ENCODE measurements at places on chromosomes 11 and 22. TPM values are rescaled to one million over a fixed set of nuclear protein-coding genes. Genes with fewer than 3 reads are reported as not detected.
A peak's percentile ranks its signal among the peaks of the same experiment; 100 is the strongest.

- no peak for DNase-seq
Observed at GRCh38 chr11:60987577-60988277, 16.2 kb downstream of the CD6 start.

DNA sequence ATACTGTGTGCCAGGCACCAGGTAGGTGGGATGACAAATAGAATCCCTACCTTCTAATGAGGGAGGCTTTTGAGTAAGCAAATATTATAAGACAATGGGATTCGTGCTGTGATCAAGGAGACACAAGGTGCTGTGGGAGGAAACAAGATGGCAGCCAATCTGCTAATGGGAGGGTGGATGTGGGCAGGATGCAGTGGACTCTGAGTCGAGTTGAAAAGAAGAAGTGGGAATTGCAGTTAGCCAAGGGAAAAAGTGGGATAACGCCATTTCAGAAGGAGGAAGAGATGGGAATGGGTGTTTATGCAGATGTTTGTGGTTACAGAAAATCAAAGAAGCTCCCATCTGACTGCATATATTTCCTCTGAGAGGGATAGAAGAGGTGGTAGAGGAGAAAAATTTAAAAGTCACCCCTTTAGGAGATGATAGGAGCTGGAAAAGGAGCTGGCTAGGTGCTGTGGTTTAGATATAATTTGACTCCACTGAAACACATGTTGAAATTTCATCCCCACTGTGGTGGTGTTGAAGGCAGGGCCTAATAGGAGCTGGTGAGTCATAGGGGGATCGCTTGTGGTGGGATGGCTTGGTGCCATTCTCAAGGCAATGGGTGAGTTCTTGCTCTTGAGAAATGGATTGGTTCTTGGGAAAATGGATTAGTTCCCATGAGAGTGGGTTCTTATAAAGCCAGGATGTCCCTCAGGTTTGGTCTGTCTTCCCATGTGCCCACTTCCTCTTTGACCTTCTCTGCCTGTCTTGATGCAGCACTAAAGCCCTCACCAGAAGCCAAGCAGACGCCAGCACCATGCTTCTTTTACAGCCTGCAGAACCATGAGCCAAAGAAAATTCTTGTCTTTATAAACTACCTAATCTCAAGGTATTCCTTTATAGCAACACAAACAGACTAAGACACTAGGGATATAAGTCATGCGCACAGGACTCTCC lies 30.0 kb upstream of the POU2AF1 start:
- DNase-seq: no peak

- no peak for DNase-seq
Observed at GRCh38 chr22:32804531-32805360, 3.2 kb downstream of the TIMP3 start.

GRCh38 chr11:83150450-83150849 lies 6.5 kb upstream of the PCF11 start:
- DNase-seq: no peak

GRCh38 chr11:30412509-30412908 lies 89.6 kb downstream of the ARL14EP start:
- no peak for DNase-seq

GRCh38 chr11:17760102-17761029 lies 25.8 kb downstream of the KCNC1 start:
- DNase-seq: no peak

GRCh38 chr22:42907404-42908373 lies 50.6 kb upstream of the ARFGAP3 start:
- no peak for DNase-seq

GRCh38 chr11:76459299-76459698 lies 14.5 kb downstream of the EMSY start:
- no peak for DNase-seq

DNA sequence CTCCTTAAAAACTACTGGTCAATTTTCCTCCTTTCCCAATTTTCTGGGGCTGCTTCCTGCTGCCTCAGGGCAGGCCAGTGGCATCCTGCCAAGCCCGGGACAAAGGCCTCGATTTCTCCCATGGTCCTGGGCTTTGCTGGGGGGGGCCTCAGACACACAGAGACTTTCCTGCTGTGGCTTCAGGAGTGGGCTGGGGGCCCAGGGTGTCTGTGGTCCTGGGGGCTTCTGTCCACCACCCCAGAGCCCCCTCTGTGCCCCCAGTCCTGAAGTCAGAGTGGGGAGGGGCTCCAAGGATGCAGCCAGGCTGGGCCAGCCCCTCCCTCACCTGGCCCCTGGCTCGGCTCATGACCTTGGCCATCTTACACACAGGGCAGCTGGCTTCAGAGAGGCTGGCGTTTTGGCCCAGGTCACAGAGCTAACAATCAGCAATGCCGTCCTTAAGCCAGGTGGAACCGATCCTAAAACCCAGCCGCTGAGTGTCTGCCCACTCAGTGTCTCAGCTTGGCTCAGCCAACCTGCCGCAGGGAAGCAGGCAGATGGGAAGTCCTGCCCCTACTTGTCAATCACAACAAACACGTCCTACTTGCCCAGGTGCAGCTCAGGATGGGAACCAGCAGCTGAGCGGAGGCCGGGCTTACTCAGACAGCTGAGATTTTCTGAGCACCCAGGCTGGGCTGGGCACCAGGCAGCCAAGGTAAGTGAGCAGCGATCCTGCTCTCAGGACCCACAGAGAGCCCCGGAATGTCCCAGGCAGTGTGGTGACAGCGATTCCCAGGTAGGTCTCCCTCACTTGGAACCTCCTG lies 34.6 kb downstream of the OSBPL5 start:
- DNase-seq: no peak

DNA sequence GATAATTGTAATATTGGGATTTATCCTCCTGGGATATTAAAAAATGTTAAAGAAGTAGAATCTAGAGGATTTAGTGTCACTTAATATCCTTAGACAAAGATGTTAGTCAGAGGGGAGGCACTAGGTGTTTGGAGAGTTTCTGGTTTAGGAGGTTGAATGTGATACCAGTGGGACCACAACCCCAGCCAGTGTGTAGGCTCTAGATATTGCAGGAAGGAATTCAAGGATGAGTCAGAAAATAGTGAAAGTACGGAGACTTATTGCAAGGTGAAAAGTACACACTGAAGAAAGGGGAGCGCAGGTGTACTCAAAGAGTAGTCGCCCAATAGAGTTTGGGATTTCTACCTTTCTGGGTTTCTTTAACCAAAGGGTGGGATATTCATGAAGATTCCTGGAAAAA lies 5.7 kb upstream of the TMEM41B start:
- DNase-seq: no peak

DNA sequence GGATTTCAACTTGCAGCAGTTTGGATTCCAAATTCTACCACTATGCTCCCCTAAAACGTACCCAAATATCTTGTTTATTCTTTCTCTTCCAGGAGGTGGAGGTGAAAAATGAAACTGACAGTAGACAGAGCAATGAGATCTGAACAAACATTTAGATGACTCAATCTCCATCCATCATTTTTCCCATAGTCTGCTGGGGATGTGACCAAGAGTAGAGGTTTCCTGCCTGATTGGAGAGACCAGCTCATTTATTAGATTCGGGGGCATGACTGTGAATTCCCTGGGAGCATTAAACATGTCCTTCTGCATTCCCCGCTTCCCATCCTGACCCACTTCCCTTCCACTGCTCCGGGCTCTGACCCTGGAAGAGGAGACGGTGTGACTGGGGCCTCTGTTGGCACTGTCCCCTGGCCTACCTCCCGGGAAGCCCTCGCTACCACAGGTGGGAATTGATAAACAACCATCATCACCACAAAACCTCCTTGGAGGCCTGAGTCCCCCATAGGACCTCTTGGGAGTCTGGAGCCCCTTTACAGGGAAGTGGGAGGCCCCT lies 20.3 kb downstream of the DKK3 start:
- no peak for DNase-seq

DNA sequence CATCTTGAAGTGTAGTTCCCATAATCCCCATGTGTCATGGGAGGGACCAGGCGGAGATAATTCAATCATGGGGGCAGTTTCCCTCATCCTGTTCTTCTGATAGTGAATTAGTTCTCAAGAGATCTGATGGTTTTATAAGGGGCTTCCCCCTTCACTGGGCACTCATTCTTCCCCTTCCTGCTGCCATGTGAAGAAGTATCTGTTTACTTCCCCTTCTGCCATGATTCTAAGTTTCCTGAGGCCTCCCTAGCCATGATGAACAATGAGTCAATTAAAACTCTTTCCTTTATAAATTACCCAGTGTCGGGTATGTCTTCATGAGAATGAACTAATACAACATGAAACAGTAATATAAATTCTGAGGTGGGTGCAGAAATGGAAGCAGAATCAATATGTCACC lies 12.1 kb upstream of the SPTBN2 start:
- no peak for DNase-seq

GRCh38 chr11:119739021-119739703 lies 10.2 kb upstream of the NECTIN1 start:
- DNase-seq: peak; percentile 82

GRCh38 chr11:24155792-24156191 lies 341.1 kb upstream of the LUZP2 start:
- no peak for DNase-seq

DNA sequence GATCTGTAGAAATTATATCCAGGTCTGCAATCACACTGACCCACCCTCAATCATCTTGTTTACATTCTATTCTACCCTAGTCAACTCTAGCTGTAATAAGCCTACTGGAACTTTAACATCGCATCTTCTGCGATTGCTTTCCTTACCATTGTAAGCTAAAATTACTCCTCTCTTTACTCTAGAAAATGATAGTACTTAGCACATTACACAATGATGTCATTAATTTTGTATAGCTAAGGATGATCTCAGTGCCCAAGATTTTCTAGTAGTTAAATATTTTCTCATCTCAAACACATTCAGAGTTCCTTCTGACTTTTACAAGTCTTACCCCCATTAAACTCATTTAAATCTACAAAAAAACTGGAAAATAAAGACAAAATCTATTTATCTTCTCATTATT lies 39.6 kb upstream of the CTSC start:
- DNase-seq: no peak

- no peak for DNase-seq
Observed at GRCh38 chr22:23036684-23037428, 33.5 kb upstream of the GNAZ start.

DNA sequence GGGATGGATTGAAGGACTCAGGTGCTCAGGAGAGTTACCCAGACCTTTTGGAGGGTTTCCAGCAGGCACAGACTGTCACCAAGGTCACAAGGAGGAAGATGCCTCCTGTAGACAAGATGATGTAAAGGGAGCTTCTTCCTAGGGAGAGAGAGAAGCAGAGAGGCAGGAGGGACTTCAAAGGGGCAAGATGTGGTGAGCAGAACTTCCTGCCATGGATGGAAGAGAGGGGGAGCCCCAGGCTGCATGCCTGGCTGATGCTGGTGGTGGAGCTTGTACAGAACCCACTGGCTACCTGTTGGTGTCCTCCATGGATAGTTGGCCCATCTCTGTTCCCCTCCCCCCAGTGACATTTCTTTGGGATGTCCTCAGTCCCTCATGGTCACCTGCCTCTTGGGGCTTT lies 4.2 kb downstream of the HEPN1 start:
- no peak for DNase-seq

- no peak for DNase-seq
Observed at GRCh38 chr11:33321422-33321821, 64.2 kb downstream of the HIPK3 start.

DNA sequence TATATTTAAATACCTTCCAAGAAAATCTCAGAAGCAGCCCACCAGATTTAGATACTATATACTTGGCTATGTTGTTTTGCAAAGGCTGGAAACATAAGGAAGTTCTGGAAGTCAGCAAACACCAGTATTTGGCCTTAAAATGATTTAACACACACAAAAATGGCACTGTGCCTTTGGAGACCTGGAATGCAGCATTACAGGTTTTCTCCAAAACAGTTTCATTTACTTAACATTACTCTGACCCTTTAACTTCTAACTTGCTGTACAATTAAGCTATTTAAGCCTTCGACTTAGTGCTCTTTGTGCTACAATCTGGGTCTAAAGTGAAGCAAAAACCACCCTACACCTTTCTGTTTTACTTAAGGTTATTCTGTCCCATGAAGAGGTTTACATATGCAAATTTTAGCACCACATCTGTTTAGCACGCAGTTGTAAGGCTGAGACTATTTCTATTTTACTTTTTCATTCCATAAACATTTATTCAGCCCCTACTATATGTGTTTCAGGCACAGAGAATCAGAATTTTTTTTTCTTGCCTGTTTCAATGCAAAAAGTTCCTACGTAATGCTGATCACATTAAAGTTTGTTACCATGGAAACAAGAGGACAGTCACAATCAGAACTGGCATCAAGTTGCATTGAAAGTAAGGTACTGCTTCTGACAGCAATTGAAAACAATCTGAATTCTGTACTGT lies 70.3 kb downstream of the MAML2 start:
- DNase-seq: no peak

GRCh38 chr11:96481204-96481603 lies 91.4 kb downstream of the JRKL start:
- no peak for DNase-seq

DNA sequence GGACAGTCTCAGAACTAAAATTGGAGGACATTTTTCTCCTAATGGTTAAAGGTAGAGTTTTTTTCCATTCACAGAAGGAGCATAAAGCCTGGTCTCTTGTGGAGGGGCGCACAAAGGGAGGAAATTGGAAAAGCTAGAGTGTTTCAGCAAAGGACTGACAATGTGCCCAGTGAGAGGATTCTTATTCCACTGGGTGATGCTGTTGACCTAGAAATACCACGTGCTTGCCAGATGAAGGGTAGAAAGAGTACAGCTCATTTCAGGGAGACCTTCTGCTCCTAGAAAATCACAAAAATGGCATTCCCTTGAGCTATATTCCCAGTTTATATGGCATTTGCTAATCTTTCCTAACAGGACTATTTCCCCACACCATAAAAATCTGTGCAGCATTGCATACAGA lies 21.1 kb downstream of the MS4A6E start:
- DNase-seq: no peak

GRCh38 chr11:128165572-128165971 lies 421.8 kb downstream of the ETS1 start:
- no peak for DNase-seq

GRCh38 chr11:205221-206001 lies 1.8 kb downstream of the BET1L start:
- no peak for DNase-seq

GRCh38 chr11:127627629-127628457 lies 627.3 kb upstream of the KIRREL3 start:
- no peak for DNase-seq

- DNase-seq: no peak
Observed at GRCh38 chr11:6670202-6670830, 12.8 kb downstream of the MRPL17 start.

- no peak for DNase-seq
Observed at GRCh38 chr11:21137803-21138202, 468.4 kb downstream of the NELL1 start.

DNA sequence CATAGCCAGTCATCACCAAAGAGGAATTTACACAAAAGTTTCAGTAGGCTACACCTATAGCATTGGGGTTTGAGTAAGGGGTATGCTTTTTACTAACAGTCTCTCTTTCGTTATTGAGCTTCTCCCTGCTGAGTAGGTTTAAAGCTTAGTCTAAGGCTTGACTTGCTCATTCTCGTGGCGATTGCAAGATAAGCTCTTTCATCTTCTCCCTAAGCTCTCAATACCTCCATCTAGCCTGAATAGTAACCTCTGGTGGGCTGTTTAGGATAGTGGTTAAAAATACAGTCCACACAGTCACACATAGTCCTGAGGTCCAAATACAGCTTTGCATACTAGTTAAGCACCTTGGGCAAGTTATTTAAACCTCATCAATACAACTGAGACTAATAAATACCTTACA lies 65.6 kb downstream of the IMMP1L start:
- DNase-seq: no peak

The NCF4 gene
- 1.9 TPM for polyA plus RNA-seq

The OR2D2 gene
- polyA plus RNA-seq: not detected

The PRRG4 gene
- 5.5 TPM for polyA plus RNA-seq

The CD3E gene
- 0.39 TPM for polyA plus RNA-seq

The KRTAP5-9 gene
- polyA plus RNA-seq: 0.44 TPM

The MS4A4A gene
- 5.8 TPM for polyA plus RNA-seq

The FAM227A gene
- polyA plus RNA-seq: 4.2 TPM

The DEPDC7 gene
- 6.7 TPM for polyA plus RNA-seq

The PEX16 gene
- 24.3 TPM for polyA plus RNA-seq

The DTX4 gene
- 43.1 TPM for polyA plus RNA-seq

Data from left renal cortex interstitium (tissue), 4 donors.